ENCODE measurements at places on chromosomes 4 and X. TPM values are rescaled to one million over a fixed set of nuclear protein-coding genes. Genes with fewer than 3 reads are reported as not detected.

DNA sequence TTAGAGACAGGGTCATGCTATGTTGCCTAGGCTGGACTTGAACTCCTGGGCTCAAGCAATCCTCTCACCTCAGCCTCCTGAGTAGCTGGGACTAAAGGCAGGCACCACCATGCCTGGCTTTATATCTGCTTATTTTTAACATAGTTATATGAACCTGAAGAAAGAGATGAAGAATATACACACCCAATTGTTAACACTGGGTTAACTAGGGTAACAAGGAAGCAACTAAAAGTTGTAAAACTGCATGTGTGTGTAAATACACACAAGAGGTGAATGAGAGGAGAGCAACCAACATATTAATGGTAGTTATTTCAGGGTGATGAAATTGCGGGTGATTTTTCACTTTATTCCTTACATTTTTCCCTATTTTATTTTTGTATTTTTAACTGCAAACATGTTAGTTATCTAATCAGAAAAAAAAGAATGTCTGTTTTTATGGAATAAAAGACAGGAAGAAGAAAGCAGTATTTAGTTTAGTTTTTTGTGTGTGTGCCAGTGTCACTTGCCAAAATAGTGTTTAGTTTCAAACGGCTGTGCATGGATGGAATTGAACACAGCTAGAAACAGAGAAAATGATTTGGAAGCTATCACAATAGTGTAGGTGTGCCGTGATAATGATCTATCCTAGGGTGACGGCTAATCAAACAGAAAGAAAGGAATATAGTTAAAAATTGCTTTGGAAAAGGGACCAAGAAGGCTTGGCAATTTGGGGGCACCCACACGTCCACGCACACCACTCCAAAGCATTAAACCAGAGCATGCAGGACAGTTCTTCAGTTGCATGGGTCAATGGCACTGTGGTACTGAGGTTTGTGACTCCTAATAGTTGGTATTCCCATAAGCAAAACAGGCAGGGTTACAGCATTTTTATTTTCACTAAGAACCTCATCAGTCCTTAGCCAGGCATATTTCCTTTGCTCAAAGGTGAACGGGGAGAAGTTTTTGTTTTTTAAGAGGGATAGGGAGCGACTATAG, 89.1 kb upstream of the KLHL13 start:
- H3K4me1 ChIP-seq, result no peaks in the 10 kb centered on the region
- peaks cover 7% of the 10 kb centered on the region for H3K27me3 ChIP-seq
- DNase-seq, result peak; percentile 71
- H3K27ac ChIP-seq, result no peak overlapping the region
- no peak overlapping the region for H3K4me3 ChIP-seq

GRCh38 chr4:87490664-87491369, 38.4 kb downstream of the SPARCL1 start:
- no peak overlapping the region for H3K4me3 ChIP-seq
- H3K36me3 ChIP-seq, result peaks cover 52% of the 10 kb centered on the region
- H3K27ac ChIP-seq, result peak overlapping the region; percentile 76
- no peaks in the 10 kb centered on the region for H3K27me3 ChIP-seq
- peak; percentile 32 for DNase-seq

DNA sequence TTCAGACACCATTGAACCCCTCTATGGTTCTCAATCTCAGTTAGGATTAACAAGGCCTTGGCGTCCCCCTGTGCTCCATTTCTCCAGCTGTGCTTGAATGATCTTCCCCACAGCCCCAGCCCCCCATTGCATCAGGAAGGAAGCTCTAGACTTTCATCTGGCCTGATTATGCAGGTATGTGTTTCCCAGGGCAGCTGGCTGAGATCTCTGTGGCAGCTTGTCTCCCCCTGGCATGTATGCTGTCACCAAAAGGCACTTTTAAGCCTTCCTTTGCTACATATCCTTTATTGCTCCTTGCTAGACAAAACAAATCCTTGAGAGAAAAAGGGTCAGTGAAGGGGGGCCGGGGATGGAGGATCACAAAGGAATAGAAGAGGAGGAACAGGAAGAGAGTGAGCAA, 1056.0 kb upstream of the SLIT2 start:
- no peaks in the 10 kb centered on the region for H3K36me3 ChIP-seq
- H3K4me1 ChIP-seq, result no peaks in the 10 kb centered on the region
- H3K27me3 ChIP-seq, result no peaks in the 10 kb centered on the region

DNA sequence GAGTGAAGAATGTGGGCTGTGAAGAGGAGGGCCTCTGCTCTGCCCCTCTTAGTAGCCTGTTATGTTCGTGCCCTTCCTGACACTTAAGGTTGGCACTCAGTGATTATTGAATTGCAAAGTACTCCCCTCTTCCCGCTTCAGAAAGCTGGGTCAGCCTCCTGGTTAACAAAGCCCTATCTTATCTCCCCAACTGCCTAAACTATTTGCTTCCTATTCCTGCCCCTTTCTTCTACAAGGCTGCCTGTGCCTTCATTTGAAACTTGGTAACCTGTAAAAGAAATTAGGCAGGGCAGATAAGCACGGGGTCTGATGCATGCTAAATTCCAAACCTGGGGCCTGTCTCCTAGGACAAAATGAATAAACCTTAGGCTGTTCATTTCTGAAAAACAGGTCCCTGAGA, 23.1 kb upstream of the TMEM150C start:
- no peaks in the 10 kb centered on the region for H3K27me3 ChIP-seq
- no peak overlapping the region for H3K27ac ChIP-seq
- H3K4me3 ChIP-seq, result no peak overlapping the region
- no peaks in the 10 kb centered on the region for H3K36me3 ChIP-seq
- H3K4me1 ChIP-seq, result no peaks in the 10 kb centered on the region

- no peak for DNase-seq
- H3K4me1 ChIP-seq, result no peaks in the 10 kb centered on the region
- H3K36me3 ChIP-seq, result no peaks in the 10 kb centered on the region
- H3K27me3 ChIP-seq, result no peaks in the 10 kb centered on the region
- no peak overlapping the region for H3K27ac ChIP-seq
Measured at GRCh38 chrX:120236687-120237479, 13.7 kb upstream of the ZBTB33 start.

DNA sequence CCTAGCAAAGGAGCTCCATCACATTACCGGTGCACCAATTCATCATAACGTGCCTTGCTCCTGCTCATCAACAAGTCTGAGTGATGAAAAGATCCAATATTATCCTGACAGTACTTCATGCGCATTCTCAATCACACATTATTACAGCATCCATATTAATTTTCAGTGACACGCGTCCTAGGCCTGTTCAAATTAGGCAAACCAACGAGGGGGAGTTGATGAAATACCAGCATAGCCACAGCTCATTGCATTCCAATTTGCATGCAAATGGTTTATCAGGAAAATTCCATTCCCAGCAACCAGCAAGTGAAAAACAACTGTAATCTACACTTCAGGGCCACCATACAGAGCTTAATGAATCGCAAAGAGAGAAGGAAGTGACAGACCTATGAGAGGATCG, 236.9 kb downstream of the DCLK2 start:
- no peak overlapping the region for H3K4me3 ChIP-seq
- H3K4me1 ChIP-seq, result no peaks in the 10 kb centered on the region
- H3K27me3 ChIP-seq, result no peaks in the 10 kb centered on the region
- no peak for DNase-seq
- H3K36me3 ChIP-seq, result no peaks in the 10 kb centered on the region

CRLF2 gene
- not detected for total RNA-seq

DNA sequence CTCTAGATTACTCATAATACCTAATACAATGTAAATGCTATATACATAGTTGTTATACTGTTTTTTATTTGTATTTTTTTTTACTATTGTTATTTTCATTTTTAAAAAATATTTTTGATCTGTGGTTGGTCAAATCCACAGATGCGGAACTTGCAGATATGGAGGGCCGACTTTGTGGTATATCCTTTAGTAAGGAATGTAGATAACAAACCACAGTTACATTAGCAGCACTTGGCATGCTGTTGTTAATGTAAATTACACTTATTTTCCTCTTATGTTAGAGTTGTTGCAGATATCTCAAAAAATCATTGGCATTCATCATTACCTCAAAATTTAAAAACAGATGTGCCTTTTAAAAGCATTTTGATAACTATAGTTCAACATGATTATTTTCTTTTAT, 151.0 kb downstream of the TMEM164 start:
- H3K4me3 ChIP-seq, result no peak overlapping the region
- no peaks in the 10 kb centered on the region for H3K36me3 ChIP-seq
- no peak overlapping the region for H3K27ac ChIP-seq
- no peak for DNase-seq
- H3K4me1 ChIP-seq, result no peaks in the 10 kb centered on the region

- H3K36me3 ChIP-seq, result peaks cover 3% of the 10 kb centered on the region
- H3K27me3 ChIP-seq, result no peaks in the 10 kb centered on the region
- peaks cover 6% of the 10 kb centered on the region for H3K4me1 ChIP-seq
Measured at GRCh38 chr4:51842167-51842553, 793 bp upstream of the DCUN1D4 start.

- DNase-seq, result no peak
- peak overlapping the region; percentile 98 for H3K27ac ChIP-seq
- H3K4me1 ChIP-seq, result no peaks in the 10 kb centered on the region
- peak overlapping the region; percentile 96 for H3K4me3 ChIP-seq
- H3K36me3 ChIP-seq, result peaks cover 3% of the 10 kb centered on the region
Measured at GRCh38 chr4:141220271-141220670, 424 bp upstream of the ZNF330 start.

DNA sequence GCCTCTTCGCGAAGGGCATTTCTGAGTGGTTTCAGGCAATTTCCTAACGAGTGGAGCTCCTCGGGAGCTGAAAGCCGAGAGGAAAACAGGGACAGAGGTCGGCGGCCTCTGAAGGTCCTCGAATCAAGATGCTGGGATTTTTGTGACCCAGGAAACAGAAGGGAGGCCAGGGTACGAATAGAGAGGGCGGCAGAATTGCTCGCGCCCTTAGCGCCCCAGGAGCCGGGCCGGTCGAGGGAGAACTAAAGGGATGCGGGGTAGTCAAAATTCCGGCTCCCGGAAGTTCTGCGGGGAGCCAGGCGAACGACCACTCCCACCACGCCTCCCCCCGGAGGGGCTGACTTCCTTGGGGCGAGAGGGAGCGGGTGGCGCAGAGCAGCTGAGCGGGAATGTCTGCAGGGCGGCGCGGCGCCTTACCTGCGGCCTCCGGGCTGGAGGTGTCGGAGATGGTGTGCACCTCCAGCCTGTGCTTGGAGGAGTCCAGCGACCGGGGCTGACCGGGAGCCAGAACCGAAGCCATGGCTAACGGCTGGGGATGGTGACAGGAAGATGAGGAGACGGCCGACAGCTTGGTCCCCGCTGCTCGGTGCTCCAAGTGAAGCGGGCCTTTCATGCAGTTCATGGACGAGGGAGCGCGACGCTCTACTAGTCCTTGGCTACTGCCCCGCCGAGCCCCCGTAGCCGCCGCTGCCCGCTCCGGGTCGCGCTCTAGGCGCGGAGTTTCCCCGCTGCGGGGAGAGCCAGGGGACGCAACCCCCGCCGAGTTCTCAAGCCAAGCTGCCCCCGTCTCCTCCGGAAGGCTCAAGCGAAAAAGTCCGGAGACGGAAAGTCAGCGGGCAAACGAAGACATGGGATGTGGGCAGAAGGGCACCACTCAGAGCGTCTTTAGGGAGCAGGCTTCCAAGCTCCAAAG, 782 bp downstream of the PITX2 start:
- peak overlapping the region; percentile 59 for H3K4me3 ChIP-seq
- H3K4me1 ChIP-seq, result peaks cover 36% of the 10 kb centered on the region
- peaks cover 83% of the 10 kb centered on the region for H3K27me3 ChIP-seq
- H3K36me3 ChIP-seq, result peaks cover 7% of the 10 kb centered on the region
- peak; percentile 15 for DNase-seq
